ENCODE measurements at places on chromosomes 11 and 22. TPM values are rescaled to one million over a fixed set of nuclear protein-coding genes. Genes with fewer than 3 reads are reported as not detected.

LRRC74B gene
- total RNA-seq = not detected

OR51D1 gene
- not detected for total RNA-seq

RRP8 gene
- 29.4 TPM for total RNA-seq

DNA sequence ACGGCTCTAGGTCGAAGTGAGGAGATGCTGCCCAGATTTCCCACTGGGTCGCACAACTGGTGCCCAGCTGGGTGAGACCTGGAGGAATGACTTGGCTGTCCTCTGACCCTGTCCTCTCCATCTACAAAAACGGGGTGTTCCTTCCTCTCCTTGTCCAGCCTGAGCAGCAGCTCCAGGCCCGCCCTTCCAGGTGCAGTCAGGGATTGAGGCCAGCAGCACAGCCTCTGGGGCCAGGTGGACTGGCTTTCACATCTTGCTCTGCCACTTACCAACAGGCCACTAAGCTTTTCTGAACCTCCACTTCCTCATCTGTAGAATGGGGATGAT is 91.7 kb upstream of the LMO1 start:
- no peak for DNase-seq
- H3K4me3 ChIP-seq = no peak overlapping the region
- H3K4me1 ChIP-seq = no peaks in the 10 kb centered on the region
- H3K27me3 ChIP-seq = peaks cover 11% of the 10 kb centered on the region

- peaks cover 2% of the 10 kb centered on the region for H3K27me3 ChIP-seq
- DNase-seq = no peak
- no peak overlapping the region for H3K27ac ChIP-seq
- peaks cover 10% of the 10 kb centered on the region for H3K4me1 ChIP-seq
- H3K4me3 ChIP-seq = no peak overlapping the region
These were observed 37.3 kb downstream of the DIXDC1 start for GRCh38 chr11:111974446-111974845.

GRCh38 chr11:79167510-79168188 is 273.2 kb downstream of the TENM4 start:
- DNase-seq = no peak
- no peak overlapping the region for H3K27ac ChIP-seq
- no peaks in the 10 kb centered on the region for H3K27me3 ChIP-seq
- no peak overlapping the region for H3K4me3 ChIP-seq
- H3K4me1 ChIP-seq = no peaks in the 10 kb centered on the region
- H3K36me3 ChIP-seq = no peaks in the 10 kb centered on the region

Data from activated T-helper 2 cell treated with anti-CD3 and anti-CD28 coated beads, Interferon-gamma antibody, Interleukin-2, Interleukin-4, amounts not matched to agents 10 μg/mL and 5 μg/mL and 100 μg/mL, durations not matched to agents 14 hours and 24 hours and 36 hours (primary cell).